ENCODE measurements at places on chromosomes 7 and 10.

GRCh38 chr7:32762925-32763293 is 128.7 kb downstream of the KBTBD2 start:
- DNase-seq: no peak

DNA sequence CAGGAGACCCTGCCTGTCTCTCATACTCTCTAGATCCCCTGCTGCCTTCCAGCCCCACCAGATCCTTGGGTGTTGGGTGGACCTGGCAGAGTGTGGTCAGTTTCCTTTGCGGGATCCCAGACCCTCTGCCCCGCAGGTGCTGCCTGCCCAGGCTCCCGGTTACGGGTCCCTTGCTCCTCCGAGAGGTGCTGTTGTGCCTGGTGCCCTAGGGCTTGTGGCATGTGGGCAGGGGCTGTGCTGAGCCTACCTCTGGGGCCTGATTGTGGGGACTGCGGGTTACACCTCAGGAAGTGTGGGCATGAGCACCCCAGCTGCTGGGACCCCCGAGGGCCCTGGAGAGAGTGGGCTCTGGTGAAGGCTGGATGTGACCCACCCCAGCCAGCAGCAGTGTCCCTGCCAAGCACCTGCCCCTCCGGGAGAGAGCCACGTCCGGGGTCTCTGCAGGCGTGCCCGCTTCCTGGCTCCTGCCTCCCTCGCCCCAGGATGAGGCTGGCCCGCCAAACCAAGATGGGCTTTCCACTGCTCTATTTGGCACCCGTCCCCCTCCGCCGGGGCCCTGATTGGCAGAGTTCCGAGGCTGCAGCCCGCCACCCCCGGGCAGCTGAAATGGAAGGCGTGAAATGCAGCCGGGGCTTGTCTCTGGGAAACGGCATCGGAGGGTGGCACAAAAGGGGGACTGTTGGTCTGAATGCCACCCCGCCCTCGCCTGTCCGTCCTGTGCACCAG is 17.0 kb downstream of the CLIP2 start:
- DNase-seq: no peak

GRCh38 chr7:84912993-84913635 is 273.7 kb downstream of the SEMA3D start:
- DNase-seq: no peak

DNA sequence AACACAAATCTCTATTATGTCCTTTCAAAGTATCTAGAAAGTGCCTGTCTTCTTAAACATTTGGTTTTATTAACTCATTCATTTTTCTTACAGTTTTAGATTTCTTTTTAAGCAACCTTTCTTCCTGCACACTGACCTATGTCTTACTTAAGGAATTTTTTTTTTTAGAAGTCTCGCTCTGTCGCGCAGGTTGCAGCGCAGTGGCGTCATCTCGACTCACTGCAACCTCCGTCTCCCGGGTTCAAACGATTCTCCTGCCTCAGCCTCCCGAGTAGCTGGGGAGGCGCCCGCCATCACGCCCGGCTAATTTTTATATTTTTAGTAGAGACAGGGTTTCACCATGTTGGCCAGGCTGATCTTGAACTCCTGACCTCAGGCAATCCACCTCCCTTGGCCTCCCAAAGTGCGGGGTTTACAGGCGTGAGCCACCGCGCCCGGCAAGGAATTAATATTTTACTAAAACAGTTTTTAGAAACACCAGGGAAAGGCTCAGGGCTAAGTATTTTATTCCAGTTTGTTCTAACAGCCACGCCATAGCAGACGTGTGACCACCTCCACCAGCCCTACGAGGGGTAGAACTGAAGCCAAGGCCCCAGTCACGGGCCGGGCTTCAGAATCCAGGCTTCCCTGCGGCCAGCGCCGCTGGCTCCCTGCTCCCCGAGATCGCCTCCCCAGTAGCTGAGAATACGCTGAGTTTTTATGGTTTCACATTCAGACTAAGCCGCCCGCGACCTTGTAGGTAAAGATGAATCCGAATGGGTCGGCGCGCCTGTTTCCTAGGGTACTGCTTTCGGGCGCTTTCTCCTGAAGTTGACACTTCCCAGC is 941 bp upstream of the LUC7L2 start:
- DNase-seq: peak; percentile 56

GRCh38 chr10:88389456-88389855 is 193.7 kb downstream of the RNLS start:
- no peak for DNase-seq

- no peak for DNase-seq
Observed at GRCh38 chr10:124259139-124259825, 159.4 kb downstream of the OAT start.

GRCh38 chr10:35426657-35427056 is 90.3 kb downstream of the CCNY start:
- DNase-seq: no peak

DNA sequence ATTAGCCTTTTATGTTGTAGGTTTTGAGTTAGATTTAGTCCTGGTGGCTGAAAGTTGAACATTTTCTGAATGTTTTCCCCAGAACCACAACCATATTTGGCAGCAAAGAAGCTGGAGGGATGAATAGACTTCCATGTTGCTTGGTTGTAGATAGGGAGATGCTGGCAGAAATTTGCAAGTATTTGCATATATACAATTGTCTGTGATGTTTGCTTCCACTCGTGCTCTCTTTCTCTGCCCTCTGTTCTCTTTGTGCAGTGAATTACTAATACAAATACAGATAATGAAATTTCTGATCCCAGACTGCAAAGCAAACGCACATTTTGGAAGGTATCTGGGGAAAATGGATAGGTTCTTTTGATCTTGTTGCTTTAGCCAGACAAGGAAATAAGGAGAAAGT is 96.1 kb downstream of the SNX10 start:
- DNase-seq: no peak

DNA sequence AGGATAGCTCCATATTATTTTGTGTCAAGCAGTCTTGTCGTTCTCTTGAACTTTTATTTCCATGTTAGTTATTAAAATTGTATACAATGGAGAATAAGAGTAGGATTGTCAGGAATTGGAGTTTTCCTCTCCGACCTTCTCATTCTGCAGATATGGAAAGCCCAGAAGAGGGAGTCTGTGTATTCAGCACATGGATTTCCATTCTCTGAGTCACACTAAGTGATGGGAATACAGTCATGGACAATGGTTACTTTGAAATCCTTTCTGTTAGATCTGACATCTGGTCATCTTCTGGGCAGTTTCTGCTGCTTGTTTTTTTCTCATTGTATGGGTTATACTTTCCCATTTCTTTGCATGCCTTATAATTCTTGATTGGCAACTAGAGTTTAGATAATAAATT is 5.0 kb upstream of the TASOR2 start:
- no peak for DNase-seq

DNA sequence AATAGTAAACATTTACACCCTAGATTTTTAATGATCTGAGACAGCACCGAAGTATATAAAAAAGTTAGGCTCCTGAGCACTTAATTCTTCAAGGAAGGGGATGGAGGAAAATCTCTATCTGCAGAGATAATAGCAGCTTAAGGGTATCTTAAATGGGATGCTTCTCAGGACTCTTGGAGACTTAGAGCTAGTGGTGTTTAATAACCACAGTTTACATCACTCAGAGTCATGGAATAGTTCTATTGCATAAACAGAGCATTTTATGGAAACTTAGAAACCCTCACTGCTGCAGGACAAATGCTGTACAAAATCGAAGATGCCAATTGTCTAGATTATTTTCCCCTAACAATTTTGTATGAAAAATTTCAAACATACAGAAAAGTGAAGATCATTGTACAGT is 398.9 kb upstream of the GALNT17 start:
- no peak for DNase-seq

DNA sequence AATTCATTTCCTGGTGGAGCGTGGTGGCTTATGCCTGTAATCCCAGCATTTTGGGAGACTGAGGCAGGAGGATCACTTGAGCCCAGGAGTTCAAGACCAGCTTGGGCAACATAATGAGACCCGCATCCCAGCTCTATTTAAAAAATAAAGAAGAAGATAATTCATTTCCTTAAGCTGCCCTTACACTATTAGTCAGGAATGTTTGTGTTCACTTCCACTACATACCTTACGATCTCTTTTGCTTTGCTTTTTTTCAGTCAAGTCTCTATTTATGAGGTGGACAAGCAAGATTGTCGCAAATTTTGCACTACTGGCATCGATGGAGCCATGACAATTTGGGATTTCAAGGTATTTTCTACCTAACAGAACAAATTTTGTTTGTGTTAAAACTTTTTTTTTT is 11.2 kb upstream of the ARPC1B start:
- DNase-seq: no peak

DNA sequence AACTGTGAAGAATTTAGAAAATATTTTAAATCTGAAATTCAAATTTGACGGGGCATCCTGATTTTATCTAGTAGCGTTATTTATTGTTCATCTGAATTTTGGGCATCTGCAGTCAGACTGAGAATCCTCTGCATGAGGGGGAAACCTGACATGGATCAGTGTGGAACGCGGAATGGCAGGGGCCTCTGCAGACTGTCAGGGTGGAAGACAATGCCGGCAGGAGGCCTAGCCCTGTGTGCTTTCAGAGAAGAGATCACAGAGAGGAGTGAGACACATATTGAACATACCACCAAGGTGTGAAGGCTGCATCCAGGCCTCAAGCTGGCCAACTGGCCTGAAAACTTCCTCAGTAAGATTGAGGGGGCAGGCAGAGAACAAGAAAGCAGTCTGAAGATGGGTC is 921.1 kb upstream of the GHITM start:
- DNase-seq: no peak

DNA sequence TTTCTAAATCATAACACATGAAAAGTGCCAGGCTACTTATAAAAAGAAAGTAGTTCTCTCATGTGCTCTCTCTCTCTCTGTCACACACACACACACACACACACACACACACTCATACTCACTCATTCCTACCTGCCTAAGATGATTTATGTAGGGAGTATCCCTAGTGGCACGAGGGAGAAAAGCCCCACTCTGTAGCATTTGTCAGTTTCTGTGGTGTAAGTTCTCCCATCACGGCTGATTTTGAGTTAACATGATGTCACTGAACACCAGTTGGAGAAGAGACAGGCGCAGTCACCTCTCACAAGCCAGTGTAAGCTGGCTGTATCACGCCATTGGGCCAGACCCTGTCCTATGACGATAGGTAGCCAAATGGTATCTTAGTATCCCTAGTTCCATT is 395.4 kb downstream of the SFMBT2 start:
- DNase-seq: no peak

- no peak for DNase-seq
Observed at GRCh38 chr7:66245008-66245407, 39.9 kb downstream of the TPST1 start.

DNA sequence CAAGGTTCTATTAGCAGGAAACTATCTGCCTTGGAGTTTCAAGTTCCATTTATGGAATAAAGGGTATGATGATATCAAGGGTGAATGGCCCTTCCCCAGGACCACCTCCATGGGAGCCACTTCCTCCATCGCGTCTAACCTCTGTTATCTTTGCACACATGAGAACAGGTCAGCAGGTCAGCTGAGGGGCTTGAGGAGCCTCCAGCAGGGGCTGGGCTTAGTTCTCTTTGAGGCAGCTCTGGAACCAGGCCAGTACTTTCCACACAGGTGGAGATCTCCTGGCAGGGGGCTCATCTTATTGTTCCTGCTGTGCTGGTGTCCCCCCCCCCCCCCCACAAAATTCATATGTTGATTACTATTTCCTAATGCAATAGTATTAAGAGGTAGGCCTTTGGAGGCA is 472.2 kb upstream of the ZMIZ1 start:
- DNase-seq: no peak

GRCh38 chr7:25758559-25758958 is 393.4 kb upstream of the NFE2L3 start:
- DNase-seq: no peak

DNA sequence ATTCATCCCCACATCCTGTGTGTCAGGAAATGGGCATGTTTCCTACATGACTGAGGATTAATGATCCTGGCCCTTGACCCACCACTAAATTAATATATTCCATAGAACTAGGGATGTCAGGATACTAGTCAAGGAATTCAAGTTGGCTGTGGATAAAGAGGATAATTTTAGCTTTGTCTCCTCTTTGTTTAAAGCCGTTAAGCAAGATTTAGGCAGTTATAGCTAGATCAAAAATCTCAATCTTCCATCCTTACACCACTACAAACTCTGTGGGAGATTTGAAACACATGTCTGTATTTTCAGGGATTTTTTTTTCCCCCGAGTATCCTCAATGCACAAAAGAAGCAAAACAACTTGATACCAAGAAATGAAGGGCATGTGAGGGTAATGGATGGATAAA is 417.1 kb downstream of the MAGI2 start:
- DNase-seq: no peak

- DNase-seq: no peak
Observed at GRCh38 chr7:40148671-40149070, 13.9 kb downstream of the SUGCT start.
